ENCODE measurements at places on chromosomes 6 and 20.
A peak's percentile ranks its signal among the peaks of the same experiment; 100 is the strongest.

DNA sequence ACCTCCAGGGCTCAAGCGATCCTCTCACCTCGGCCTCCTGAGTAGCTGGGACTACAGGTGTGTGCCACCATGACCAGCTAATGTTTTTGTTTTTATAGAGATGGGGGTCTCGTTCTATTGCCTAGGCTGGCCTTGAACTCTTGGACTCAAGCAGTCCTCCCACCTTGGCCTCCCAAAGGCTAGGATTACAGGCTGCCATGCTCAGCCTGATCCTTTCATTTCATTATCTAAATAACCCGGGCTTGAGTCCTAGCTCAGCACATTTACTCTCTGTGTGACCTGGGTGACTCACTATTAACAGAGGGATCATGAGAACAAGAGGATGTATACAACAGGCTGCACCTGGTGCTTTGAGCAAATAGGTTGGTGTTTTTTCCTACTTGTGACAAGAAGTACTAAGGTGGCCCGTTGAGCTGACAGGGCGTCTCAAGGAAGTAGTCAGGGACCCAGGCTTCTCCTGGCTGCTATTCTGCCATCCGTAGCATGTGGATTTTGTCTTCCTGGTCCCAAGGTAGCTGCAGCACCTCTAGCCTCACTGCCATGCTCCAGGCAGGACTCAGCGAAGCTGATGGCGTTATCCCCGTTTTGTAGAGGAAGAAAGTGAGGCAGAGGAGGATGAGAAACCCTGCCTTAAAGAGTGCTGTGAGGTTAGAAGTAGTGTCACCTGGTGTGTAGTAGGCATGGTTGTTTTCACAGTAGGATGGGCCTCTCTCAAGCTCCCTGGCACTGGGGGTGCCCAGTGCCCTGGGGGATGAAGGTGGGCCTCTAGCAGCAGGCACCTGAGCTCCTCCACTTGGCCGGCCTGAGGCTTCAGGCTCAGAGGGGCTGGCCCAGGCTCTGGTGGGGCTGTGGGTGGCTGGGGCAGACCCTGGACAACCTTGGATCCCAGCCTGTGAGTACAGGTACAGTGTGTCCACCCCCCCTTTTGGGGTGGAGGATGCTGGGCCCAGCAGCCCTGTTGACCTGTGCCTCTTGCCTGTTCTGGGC is 62.4 kb downstream of the ADNP start:
- peak; percentile 4 for DNase-seq

- no peak for DNase-seq
These were observed 15.5 kb upstream of the BCAS1 start for GRCh38 chr20:54085910-54086309.

GRCh38 chr6:94401311-94401710 is 982.0 kb upstream of the EPHA7 start:
- DNase-seq, result no peak

DNA sequence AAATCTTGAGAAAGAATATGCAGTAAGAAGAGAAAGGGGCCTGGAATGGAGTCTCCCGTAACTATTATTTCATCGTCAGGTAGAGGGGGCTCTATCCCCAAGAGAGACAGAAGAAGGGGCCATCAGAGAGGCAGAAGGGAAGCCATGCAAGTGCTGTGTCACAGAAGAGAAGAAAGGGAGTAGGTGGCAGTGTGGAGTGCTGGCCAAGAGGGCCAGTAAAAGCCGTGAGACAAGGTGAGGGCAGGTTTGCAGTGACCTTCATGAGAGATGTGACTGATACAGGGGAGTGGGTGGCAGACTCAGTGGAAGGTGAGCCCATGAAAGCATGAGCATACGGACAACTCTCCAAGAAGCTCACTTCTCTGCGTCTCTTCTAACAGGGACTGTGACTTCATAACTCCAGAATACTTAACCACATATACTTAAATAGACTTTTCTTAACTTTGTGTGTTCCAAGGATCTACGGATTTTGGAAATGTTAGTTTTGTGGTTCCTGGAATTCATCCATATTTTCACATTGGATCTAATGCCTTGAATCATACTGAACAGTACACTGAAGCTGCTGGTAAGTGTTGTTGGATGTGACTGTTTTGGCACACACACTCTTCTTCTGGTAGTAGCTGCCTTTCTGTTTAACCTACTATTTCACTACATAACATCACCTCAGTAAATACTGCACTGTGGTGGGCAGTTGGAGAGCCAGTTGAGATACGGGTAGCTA is 15.6 kb downstream of the PM20D2 start:
- no peak for DNase-seq

DNA sequence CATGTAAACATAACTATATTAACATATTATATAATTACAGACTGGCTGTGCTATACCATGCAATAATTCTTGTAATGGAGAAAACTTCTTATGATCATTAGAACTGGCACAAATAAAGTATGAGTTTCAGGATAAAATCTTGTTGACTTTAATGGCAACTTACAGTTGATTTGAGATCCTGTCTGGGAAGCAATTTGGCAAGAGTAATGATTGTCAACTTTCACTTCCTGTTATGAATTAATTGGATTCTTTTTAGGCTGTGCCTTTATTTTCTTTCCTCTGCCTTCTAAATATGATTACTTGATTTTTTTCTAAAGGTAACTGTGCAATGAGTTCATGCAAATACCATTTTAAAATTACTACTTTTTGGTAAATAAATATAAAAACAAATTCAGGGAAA is 158.1 kb upstream of the B3GAT2 start:
- DNase-seq, result no peak

DNA sequence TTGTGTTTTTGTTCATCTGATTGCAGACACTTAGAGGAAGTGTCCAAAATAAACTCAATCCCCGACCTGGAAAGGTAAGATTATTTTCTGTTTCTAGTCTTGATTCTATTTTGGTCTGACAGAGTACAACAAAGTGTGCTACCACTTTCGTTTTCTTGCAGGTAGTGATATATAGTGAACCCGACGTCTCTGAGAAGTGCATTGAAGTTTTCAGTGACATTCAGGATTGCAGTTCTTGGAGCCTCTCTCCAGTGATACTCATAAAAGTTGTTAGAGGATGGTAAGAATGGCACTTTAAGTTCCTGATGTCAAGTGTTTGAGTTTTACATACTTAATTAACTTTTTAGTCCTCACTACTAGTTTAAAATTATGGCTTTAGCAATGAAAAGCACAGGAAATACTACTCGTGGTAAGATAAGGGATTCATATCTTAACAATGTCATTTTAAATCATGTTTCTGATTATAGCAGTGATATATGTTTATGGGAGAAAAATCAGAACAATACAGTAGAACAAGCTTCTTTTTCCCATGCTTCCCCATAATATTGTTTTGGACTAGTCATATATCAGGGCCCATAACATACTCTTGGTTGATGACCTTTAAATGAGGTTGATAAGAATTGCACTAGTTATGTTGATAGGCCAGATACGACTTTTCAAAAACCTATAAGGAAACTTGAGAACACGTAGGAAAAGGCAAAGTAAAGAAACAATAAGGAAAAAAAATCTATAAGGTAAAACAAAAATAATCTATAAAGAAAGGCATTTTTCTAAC is 104.0 kb downstream of the RTN4IP1 start:
- no peak for DNase-seq

DNA sequence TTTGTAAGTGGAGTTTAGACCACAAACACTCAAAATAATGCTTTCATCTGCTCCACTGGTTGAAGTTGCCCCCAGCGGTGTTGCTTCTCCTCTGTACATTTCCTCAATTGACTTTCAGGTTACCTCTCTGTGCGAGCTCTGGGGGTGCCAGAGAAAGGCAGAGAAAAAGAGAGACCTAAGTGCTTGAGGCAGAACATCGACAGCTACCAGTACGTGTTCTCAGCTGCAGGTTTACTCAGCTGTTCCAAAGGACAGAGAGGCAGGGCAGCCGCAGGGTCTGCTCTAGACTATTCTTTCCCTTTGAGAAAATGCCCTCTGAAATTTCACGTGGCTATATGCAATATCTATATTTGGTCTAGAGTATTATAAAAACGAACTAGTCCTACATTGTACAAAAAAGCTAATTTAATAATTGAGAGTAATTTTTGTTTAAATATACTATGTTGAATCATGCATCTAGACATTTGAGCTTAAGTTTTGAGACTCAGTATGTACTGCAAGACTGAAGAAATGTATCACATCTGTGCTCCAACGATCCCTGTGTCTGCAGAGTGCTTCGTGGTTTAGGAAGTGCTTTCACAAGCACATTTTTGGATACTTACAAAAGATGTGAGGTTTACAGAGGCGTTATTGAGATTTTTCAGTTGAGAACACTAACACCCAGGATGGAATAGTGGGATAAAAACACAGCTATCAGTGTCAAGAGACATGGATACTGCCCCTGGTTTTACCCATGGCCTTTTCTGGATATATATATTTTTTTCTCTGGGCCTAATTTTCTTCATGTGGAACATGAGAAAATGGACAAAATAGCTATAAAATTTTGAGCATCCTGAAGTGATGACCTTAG is 453.6 kb upstream of the FLRT3 start:
- DNase-seq, result peak; percentile 49

GRCh38 chr6:2439632-2440031 is 194.2 kb upstream of the GMDS start:
- DNase-seq, result no peak

DNA sequence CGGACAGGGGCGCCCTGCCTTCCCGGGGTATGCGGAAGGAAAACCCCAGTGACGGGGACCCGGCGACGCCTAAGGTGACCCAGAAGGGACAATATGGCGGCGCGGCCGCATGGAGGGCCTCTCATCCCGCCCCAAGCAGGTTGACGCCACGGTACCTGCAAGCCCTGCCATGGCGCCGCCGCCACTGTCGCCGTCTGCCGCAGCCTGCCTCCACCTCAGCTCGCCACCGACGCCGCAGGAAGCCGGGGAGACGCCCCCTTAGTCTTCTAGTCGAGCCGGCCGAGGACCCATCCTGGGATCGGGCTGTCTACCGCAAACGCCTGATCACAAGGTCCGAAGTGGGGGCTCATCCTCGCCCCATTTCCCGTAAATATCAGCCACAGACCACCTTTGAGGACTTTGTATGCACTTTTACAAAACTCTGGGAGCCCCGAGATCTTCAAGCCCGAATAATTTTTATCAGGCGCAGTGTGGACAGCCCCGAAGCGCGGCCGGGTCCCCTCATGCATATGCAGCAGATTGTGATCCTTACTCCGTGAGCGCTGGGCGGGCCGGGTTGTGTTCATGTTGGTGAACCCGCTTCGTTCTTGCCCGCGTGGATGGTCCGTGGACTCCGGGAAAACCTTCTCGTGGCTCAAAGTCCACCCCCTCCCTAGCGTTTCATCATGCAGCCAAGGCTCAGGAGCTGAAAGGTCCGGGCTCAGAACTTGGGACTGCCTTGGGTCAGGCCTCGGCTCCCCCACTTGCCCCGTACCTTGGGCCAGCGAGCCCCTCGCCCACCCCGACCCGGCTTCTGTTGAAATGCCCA is at the start of gene BLCAP:
Gene BLCAP, minus strand, starts transcription at position 239 of the 808 bp plus-strand sequence. CDS start 8,702 bp downstream, outside the sequence.
- DNase-seq, result peak; percentile 84

- DNase-seq, result peak; percentile 56
These were observed 17.9 kb upstream of the PRDM13 start for GRCh38 chr6:99588618-99589289.

DNA sequence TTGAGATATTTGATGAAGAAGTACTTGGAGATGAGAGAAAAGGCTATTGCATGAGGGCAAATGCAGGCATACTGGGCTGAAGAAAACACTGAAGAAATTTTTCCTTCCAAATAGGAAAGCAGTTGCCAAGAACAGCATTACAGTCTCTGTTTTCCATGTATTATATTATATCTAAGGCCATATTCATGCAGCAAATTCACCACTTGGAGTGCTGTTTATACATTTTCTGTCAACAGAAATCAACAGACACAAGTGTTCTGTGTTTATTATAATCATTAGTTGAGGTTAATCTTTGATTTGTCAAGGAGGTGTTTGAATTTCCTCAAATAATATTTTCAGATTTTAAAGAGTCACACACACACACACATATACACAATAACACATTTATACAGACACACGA is 268.8 kb upstream of the PLCB4 start:
- DNase-seq, result no peak

- DNase-seq, result no peak
These were observed 49.4 kb upstream of the NFATC2 start for GRCh38 chr20:51591871-51592270.

GRCh38 chr6:81999270-81999669 is 246.8 kb upstream of the TENT5A start:
- no peak for DNase-seq

DNA sequence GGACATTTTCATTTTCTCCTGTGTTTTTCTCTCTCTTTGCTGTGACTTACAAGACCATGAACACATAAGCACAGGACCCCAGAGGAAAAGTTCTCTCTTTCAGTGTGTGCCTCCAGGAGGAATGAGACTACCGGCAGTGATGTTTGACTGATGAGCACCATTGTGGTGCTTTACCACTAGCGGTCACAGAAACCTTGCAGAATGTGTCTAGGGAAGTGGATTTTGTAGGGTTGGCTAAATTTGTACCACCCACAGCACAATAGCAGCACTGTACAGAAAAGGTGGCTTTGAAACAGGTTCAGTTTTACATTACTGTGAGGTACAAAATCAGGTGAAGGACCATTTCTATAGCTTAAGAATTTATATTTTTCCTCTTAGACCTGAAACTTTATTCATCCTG is 301.9 kb upstream of the SUPT3H start:
- no peak for DNase-seq

DNA sequence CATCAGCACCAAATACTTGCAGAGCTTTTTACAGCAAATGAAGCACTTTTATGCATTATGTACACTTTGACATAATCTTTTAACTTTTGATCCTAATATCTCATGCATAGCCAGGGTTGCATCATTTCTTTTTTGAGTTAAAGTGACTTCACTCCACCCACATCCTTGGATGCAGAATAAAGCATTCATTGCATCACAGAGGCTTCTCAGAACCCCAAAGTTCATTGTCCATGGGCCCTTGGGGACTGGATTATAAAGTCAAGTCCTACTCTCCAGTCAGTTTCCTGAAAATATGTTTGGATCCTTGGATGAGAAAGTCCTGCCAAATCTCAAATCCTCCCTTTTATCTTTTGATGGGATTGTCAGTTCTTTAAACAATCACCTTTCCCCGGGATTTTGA is 10.6 kb upstream of the EFHC1 start:
- no peak for DNase-seq

GRCh38 chr20:14622796-14623195 is 285.4 kb upstream of the FLRT3 start:
- no peak for DNase-seq

GRCh38 chr6:6556738-6557503 is 31.6 kb upstream of the LY86 start:
- DNase-seq, result peak; percentile 25

DNA sequence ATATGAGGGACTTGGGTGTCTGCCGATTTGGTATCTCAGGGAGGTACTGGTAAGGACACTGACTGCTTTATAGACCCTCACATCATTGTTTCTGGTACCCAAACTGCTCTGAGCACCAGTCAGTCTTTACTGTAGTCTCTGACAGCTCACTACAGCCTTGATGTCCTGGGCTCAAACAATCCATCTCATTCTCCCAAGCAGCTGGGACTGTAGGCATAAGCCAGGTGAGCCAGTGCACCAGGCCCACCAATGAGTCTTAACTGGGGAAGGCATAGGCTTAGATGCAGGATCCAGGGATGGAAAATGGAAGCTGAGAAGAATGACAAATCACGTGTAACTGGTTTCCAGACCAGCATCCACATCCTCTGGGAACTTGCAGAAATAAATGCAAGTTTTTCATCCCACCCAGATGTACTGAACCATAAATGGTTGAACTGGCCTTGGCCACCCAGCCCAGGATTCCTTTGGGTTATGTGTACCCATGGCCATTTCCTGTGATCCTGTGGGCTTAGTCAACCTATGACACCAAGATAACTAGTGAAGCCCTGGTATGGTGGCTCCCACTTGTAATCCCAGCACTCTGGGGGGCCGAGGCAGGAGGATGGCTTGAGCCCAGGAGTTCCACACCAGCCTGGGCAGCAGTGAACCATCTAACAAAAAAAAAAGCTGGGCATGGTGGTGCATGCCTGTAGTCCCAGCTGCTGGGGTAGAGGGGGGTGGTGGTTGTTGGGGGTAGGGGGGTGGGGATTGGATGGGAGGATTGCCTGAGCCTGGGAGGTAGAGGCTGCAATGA is 5.8 kb downstream of the TUBB start:
- DNase-seq, result no peak
